Hematopoietic multipotent progenitor cell treated with erythropoietin and hydrocortisone succinate and interleukin-3 and kit ligand, for 15 days (in vitro differentiated cells): ENCODE measurements at places on chromosomes 2 and 18.

GRCh38 chr2:143742581-143742980 lies 613.4 kb downstream of the ARHGAP15 start:
- DNase-seq = no peak

- DNase-seq = no peak
Observed at GRCh38 chr2:184338771-184339170, 259.6 kb upstream of the ZNF804A start.

DNA sequence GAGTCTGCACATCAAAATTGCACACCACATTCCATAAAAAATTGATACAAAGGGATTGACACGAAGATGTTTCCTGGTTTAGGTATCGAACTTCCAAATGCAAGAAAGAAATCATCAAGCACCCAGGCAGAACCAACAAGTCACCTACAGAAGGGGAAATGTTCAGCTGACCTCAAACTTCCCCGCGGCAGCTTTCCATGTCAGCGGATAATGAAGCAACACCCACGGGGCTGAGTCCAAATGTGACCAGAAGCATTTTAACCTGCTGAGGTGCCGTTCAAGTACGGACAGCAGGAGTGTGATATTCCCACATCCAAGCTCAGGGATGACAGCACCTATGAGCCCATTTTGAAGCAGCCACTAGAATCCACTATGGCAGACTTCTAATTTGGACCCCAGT lies 124.9 kb downstream of the GALNT14 start:
- DNase-seq = no peak

- no peak for DNase-seq
Observed at GRCh38 chr18:2354292-2354691, 217.0 kb downstream of the METTL4 start.

DNA sequence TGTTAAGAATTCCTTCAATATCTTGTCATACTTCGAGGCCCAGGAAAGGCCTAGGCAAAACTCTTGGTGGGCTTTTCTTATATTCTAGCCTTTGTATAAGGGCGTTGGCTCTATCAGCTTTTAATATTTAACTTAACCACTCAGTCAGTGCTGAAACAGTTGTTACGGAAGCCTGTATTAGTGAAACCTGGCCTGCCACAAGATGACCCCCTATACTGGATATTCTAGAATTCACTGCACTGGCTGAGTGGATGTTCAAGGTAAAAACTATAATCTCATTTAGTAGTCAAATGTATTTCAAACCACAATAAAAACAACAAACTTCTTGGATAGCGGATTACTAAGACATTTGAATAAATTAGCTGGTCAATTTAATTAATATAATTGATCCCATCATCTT lies 91.7 kb upstream of the HNMT start:
- no peak for DNase-seq

- DNase-seq = no peak
Observed at GRCh38 chr18:21163647-21164547, 52.3 kb upstream of the ROCK1 start.

GRCh38 chr2:45746888-45747287 lies 95.4 kb downstream of the PRKCE start:
- no peak for DNase-seq

GRCh38 chr2:80102026-80102425 lies 202.5 kb downstream of the LRRTM1 start:
- no peak for DNase-seq

DNA sequence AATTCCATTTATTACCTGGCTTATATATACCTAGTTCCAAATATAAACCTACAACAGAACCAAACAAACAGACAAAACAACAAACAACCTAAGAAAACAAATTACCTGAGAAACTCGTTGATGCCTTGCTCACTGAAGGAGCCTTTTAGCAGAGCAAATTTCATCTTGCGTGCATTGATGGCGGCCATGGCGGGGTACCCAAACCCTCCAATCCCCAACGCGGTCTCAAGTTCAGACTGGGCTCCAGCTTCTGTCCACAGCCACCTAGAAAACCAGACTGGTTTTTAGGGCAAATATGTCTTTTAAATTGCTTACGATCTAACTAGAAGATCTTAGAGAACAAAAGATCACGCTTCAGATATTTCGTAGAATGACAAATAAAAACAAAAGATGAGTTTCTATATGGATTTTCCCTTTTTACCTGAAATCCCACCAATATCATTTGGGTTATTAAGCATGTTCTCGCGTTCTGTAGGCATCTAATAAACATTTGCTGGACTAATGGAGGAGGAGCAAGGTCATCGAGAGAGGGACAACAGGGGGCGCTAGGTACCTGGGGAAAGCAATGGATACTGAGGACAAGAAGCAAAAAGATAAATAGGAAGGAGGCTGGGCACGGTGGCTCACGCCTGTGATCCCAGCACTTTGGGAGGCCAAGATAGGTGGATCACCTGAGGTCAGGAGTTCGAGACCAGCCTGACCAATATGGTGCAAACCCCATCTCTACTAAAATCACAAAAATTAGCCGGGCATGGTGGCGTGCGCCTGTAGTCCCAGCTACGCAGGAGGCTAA lies 25.2 kb downstream of the PDIA6 start:
- DNase-seq = peak; percentile 32

- DNase-seq = no peak
Observed at GRCh38 chr2:236131073-236131692, 37.0 kb downstream of the GBX2 start.

- no peak for DNase-seq
Observed at GRCh38 chr2:69685321-69686048, 41.9 kb upstream of the AAK1 start.

DNA sequence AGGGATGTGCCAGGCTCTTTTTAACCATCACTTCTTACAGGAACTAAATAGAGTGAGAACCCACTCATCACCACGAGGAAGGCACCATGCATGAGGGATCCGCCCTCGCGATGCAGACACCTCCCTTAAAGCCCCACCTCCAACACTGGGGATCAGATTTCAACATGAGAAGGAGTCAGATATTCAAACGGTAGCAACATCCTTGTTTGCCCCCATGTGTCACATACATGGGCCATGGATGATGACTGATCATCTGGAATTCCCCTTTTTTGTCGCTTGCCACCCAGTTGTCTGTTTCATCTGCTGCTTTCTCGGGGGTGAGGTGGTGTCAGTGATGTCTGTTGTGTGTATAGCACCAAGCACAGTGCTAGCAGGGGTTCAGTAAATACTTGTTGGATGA lies 57.9 kb downstream of the NCK2 start:
- no peak for DNase-seq

GRCh38 chr18:11113937-11114336 lies 35.4 kb downstream of the PIEZO2 start:
- DNase-seq = no peak

- DNase-seq = no peak
Observed at GRCh38 chr18:11994336-11994702, 13.0 kb downstream of the IMPA2 start.

DNA sequence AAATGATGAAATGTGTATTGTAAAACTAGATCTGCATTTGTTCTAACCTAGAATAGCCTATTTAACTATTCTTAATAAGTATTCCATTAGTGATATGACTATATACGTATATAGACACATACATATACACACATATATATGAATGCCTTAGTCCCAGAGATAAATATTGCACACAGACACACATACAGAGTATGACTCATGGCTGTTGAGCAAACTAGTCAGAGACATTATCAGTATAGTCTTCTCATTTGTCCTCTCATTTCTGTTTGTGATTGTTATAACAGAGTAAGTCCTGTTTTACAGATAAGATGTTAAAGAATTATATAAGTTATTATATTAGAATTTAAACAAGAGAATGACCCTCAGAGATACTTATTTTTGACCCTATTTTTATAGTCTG lies 202.5 kb downstream of the CCDC102B start:
- no peak for DNase-seq

DNA sequence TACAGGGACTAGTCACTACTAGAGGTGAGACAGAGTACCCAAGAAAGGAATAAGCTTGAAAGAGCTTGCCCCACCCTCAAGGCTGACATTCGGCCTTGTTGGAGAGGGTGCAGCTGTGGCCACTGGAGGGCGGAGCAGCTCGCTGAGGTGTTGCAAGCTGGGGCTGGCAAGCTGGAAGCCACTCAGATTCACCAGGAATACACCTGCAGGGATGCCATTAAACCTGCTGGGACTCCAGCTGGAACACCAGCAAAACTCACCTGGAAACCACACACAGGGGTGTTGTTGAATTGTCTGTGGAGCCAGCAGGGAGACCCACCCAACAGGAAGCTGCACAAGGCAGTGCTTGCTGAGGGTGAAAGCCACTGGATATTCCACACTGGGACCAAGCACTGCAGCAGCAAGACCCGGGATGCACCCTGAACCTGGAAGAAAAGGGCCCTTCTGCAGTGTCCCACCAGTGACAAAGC lies 26.1 kb downstream of the KCTD18 start:
- peak; percentile 11 for DNase-seq

DNA sequence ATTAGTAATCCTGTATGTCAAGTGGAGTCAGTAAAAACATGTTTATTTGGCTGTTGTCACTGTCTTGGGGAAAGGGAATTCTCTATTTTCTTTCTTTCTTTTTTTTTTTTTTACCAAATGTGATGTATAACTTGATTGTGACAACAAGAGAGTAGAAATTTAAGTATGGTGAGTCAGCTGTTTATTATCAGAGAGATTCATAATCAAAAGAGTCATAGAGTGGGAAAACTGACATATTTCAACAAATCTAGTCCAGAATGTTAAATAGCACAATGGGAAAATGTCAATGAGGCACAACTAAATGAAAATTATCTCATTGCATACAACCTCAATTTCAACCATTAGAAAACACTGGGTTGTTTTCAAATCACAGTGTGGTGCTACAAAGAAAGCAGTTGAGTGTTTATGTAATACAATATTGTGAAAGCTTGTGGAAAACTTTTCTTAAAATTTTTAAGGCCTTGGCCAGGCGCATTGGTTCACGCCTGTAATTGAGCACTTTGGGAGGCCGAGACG lies 111.9 kb upstream of the DTNA start:
- no peak for DNase-seq

- no peak for DNase-seq
Observed at GRCh38 chr18:59150236-59150635, 10.6 kb downstream of the SEC11C start.

GRCh38 chr2:37274359-37274965 lies 43.0 kb downstream of the NDUFAF7 start:
- DNase-seq = no peak

GRCh38 chr2:155309483-155309882 lies 611.0 kb downstream of the KCNJ3 start:
- no peak for DNase-seq

GRCh38 chr2:16224298-16225045 lies 284.1 kb downstream of the MYCN start:
- DNase-seq = no peak

- no peak for DNase-seq
Observed at GRCh38 chr2:12778369-12778768, 61.6 kb downstream of the TRIB2 start.

GRCh38 chr18:78913830-78914231 lies 65.8 kb upstream of the SALL3 start:
- no peak for DNase-seq

- DNase-seq = no peak
Observed at GRCh38 chr18:21605213-21605612, 4.7 kb upstream of the ESCO1 start.

DNA sequence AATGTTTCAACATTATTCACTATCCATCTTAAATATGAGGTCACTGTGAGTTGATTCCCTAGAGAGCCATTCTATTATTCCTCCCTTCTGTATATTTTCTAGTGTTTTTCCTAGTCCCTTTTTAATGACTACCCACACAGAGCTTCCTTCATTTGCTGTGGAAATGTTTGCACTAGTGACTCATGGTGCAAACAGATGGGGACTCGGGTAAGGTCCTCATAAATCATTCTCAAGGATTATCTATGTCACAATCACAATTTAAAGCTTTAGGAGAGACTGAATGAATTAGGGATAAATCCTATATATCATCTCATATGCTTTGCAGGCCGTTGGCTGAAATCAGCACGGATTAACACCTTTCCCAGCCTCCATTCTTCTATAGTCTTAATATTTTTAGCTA lies 159.6 kb downstream of the DCC start:
- DNase-seq = no peak

DNA sequence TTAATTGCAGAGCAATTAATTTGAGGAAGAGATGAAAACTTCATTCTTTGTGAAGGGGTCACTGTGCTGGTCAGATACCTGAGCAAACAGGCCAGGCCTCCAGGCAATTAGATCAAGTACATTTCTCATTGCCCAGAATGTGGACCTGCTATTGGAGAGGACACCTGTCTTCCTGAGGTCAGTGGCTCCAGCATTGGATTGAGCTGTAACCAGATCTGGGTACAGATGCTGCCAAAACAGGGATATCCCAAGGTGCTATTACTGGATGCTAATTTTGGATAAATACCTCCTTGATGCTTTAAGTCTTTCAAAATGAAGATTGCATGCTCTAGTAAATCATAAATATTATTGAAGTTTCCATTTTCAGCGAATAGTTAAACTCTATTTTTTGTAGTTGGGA lies 131.5 kb downstream of the FAM161A start:
- DNase-seq = no peak

GRCh38 chr2:185316383-185316782 lies 422.2 kb upstream of the FSIP2 start:
- no peak for DNase-seq

DNA sequence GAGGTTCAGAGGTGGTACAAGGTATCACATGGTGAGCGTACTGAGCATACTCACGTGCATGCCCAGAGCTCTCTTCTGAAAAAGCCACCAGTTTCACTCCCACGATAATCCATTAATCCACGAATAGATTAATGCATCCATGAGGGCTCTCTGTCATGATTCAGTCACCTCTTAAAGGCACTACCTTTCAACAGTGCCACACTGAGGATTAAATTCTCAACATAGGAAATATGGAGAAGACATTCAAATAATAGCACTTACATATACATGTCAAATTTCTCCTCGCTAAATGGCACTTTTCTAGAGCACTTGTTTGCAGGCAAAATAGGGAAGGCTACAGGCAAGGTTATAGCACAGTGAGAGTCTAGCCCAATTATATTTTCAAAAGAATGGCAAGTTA lies 825.9 kb downstream of the TRIB2 start:
- no peak for DNase-seq

- no peak for DNase-seq
Observed at GRCh38 chr2:44107974-44108373, 60.7 kb upstream of the PPM1B start.

DNA sequence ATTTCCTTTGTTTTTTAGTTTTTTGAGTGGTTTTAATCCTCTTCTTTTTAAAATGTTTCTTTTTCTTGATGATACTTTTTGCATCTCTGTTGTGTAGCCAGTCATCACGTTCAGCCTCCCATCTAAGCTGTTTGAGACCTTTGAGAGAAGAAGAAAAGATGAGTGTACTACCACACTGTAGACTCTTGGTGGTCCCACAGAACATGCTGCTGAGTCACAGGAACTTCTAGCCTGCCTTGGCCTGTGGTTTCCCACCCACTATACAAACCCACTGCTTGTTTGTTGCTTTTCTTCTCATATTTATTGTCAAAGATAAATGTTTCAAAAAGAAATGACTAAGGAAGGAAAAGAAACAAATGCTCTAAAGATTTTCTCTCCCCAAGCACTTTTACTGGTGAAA lies 5.5 kb downstream of the CEBPZOS start:
- no peak for DNase-seq
